ENCODE measurements at places on chromosomes 1 and 21.

DNA sequence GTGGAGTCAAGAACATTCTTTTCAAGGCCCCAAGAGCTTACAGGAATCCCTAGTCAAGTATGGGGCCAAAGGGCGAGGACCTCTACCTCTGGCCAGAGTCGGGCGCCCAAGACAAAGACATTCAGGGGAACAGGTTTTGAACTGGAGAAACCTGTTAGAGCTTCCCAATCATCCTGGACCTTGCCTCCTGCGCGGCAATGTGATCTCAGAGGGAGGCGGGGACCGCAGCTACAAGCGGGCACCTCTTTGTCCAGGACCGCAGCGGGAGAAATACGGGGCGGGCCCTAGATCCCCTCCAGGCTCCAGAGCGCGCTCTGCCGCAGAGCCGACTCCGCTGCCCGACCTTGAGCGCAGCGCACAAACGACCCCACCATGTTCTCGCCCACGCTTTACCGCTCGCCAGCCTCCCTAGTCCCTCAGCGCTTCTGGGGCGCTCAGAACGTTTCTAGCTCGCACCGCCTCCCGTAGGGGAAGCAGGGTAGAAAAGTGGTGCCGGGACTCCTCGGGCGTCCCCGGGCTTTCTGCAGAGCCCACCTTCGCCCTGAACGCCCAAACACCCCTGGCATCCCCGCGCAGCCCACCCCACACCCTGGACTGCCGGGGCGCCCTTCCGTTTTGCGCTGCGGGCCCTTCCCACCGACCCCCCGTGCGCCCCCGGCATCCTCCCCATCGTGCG, 28.1 kb downstream of the RABIF start:
- no peak for DNase-seq

GRCh38 chr1:1989102-1989542, 14.5 kb downstream of the CFAP74 start:
- no peak for DNase-seq

GRCh38 chr1:81237473-81238089, 563.2 kb upstream of the ADGRL2 start:
- DNase-seq, result no peak

DNA sequence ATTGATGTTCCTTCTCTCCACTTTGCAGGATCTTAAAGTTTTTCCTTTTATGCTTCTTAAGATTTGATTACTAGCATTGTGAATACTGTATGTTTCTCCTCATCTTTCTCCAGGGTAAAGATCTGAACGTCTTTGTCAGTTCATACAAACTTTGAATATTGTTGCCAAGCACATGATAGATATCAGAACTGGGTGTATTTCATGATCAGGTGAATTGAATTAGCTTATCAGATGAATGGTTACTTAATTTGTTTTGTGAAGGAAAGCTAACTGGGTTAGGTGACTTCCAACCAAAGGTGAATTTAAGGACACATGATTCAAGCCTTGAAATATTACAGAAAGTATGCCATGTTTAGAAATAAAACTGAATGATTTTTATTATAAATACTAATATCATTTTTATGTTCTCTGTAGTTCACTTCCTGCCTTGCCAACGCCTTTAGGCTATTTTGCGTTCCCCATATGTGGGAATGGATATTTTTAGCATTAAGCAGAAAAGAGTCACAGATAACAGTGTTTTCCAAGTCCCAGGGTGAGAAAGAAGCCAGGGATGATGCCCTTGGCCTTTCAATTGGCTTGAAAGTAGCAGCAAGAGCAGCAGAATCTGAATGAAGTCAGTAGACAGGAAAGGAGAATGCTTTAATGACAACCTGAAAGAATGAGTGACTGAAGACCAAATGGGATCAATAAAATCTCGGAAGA, 752.1 kb downstream of the NCAM2 start:
- no peak for DNase-seq

DNA sequence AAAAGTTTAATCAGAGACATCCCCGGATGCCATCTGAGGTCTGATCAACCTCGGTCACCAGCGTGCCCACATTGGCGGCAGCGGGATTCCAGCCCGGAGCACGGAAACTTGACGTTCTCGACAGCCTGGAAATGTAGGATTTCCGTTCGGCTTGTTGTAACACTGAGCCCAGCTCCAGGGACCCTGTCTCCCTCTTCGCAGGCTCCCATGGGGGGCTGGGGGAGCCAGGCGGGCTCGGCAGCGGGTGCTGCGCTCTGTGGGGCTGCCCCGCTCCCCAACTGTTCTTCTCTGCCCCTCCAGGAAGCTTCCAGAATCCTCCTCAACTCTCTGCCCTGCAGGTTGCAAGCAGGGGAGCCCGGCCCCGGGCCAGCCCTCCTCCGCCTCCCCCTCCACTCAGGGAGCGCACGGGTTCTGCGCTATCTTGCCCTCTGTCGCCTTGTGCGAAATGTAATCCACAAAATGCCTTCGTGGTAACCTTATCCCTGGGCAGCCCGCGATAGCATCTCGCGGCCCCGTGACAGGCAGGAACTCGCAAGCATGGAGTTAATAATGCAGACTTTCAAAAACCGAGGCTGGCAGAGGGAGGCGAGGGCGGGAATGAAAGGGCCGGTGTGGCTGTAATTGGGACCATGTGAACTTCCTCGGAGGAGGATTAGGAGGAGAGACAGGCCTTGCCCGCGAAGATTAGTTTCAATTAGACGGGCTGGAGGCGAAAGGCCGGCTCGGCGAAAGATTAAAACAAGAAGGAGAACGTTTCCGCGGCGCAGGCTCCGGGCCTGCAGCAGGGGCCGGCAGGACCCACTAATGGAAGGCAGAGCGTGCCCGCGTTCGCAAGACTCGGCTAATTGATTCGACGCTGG, 53.9 kb upstream of the TTC34 start:
- DNase-seq, result no peak

- DNase-seq, result no peak
These were observed 61.1 kb upstream of the PTBP2 start for GRCh38 chr1:96660503-96660902.

GRCh38 chr1:226964068-226964425, 24.0 kb downstream of the COQ8A start:
- DNase-seq, result no peak

DNA sequence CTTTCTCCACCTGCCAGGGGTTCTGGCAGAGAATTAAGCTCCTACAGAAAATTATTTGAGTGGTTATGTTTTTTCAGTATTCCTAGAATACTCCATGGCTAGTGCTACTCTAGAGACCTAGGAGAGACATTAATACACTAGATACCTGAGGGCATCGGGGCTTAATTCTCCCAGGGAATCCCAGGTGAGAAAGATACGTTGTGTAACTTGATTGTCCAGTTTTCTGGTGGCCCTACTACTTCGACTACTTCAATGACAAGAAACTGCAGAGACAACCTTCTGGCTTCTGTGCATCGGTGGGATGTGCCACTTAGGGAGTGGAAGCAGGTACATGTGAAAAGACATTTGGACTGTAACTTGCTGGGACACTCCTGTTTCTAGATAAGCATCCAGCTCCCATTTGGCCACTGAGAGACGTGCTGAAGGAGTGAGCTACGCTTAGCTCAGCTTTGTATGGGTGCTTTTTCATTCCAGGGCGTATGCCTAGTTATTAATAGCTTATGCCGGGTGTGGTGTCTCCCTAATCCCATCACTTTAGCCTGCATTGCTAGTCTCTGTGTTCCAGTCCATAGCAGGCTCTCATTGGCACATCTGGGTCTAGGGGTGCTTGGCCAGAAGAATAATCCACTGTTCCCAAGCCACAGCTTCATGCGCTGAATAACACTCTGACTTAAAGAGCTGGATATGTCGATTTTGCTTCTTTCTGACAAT, 300.7 kb downstream of the SIPA1L2 start:
- no peak for DNase-seq

DNA sequence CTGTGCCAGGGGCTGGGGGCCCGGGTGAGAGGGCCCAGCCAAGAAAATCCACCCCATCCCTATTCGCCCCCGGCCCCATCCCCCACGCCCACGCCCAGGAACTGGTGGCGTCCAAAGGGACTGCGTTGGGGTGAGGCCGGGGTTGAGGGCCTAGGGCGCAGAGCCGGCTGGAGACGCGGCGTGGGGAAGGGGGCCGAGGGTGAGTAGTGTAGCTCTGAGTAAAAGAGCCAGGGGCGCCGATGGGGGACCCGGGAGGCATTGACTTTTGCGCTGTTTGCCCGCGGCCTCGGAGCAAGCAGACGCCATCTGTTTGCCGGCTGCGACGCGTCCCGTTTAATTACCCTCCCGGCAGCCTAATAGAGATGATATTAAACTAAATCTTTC, 3.5 kb upstream of the DMRTA2 start:
- DNase-seq, result no peak

All from AG09309 (cell line).